ENCODE measurements at places on chromosomes 7 and 10.
A peak's percentile ranks its signal among the peaks of the same experiment; 100 is the strongest.

DNA sequence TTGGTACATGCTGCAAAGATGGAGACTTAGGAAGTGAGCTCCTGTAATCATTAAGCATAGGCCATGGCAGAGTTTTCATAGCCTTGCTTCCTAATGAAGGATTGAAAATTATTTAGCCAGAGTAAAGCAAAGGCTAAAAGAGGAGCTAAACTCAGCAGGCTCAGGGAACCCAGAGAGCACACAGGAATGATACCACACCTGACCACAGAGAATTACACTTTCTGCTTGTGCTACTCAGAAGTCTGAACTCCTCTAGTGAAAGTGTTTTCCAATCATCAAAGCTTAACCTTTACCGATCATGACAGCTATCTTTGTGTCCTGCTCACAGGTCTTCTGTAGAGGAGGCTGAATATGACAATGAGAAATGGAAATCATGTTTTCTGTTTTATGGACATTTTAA is 347.7 kb downstream of the OTUD1 start:
- DNase-seq: no peak

DNA sequence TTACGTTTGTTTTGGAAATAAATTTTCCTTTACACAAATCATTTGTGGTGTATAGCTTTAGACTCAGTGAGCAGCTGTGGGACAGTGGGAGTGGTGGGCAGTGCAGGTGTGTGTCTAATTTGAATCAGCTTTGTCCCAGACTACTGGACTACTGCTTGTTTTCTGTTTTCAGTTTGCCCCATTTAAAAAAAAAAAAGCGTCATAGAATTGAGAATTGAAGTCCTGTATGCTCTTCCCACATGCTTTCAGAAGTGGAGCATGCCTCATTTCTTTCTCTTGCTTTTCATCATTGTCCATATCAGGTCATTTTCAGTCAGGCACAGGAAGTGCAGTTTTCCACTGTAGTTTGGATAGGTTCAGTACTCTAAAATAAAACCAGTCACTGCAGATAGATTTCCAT is 66.1 kb downstream of the SHH start:
- DNase-seq: no peak

DNA sequence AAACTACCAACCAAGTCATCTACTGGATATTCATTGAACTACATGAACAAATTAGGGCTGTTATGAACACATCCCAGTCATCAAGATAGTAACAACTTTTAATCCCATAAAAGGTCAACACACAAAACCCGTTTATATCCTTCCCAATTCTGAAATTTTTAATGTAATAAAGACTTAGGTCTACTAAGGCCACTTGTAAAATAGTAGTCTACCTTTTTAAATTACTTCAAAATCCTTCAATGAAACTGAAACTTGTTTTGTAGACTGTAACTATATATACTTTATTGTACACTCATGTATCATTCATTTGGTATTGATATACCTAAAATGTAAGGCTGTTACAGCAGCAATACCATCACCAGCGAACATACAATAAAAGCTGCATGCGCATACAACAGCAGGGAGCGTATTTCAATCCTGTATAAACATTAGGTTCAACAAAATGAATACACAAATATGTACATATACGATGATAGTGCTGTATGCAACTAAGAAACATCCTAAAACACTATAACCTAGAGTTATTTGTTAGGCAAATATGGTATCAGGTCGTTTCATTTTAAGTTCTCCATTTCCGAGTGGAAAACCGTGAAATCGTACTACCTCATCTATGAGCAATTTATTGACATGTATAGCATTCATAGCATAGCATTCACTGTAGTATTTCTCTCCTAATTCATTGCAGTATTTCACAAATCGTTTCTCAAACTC is 973 bp downstream of the ATAD1 start:
- no peak for DNase-seq

DNA sequence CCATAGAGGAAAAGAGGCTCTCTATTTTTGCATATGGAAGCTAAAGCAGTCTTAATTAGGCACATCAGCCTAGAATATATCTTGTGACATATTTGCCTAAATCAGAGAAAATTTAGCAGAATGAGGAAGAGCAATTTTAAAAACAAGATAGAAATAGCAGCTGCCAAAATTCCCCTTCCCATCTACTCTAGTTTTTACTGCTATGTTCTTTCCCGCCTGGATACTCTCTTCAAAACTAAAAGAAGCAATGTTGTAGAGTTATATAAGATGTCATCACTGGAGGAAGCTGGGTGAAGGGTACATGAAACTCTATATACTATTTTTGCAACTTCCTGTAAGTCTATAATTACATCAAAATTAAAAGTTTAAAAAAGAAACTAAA is 87.0 kb downstream of the ARMH3 start:
- DNase-seq: no peak

GRCh38 chr10:27341001-27341400 is 100.4 kb upstream of the ACBD5 start:
- no peak for DNase-seq

DNA sequence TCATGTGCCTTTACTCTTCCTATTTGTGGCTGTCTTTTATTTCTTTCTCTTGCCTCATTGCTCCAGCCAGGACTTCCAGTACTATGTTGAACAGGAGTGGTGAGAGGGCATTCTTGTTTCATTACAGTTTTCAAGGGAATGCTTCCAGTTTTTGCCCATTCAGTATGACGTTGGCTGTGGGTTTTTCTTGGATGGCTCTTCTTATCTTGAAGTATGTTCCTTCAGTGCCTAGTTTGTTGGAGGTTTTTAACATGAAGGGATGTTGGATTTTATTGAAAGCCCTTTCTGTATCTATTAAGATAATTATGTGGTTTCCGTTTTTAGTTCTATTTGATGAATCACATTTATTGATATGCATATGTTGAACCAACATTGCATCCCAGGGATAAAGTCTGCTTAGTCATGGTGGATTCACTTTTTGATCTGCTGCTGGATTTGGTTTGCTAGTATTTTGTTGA is 96.8 kb downstream of the GLCCI1 start:
- peak; percentile 59 for DNase-seq

- DNase-seq: no peak
These were observed 232.5 kb upstream of the IGFBP3 start for GRCh38 chr7:46153583-46153950.

- DNase-seq: no peak
These were observed 23.2 kb downstream of the LYZL2 start for GRCh38 chr10:30606313-30606712.

DNA sequence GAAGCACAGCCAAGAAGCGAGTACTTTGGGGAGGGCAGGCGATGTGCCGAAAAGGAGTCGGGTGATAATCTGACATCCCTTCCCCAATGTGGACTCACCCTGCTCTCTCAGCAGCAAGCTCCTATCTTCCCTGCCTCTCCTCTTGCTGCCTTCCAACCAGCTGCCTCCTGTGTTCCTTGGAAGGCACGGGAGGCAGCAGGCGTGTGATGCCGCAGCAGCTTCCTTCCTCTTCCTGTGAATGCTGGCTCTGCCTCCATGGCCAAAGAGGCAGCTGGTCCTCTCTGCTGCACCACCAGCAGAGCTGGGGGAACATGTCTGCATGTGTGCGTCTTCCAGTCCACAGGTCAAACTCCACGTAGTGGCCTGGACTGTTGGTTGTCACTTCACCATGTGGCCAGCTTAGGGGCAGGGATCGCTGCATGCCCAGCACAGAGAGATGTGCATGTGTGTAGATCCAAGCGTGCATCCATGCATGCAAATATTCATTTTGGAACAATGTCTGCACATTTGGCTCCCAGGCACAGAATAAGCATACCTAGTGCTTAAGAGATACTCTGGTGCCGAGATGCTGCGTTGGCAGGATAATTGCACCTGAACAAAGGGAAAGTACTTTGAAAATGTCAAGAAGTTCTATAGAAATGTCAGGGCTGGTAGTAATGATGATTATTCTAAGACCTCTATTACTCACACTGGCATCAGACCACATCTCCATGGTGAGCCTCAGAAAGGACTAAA is 499.8 kb downstream of the PLXNA4 start:
- DNase-seq: no peak

- DNase-seq: no peak
These were observed 14.5 kb downstream of the TOMM7 start for GRCh38 chr7:22808140-22808539.

DNA sequence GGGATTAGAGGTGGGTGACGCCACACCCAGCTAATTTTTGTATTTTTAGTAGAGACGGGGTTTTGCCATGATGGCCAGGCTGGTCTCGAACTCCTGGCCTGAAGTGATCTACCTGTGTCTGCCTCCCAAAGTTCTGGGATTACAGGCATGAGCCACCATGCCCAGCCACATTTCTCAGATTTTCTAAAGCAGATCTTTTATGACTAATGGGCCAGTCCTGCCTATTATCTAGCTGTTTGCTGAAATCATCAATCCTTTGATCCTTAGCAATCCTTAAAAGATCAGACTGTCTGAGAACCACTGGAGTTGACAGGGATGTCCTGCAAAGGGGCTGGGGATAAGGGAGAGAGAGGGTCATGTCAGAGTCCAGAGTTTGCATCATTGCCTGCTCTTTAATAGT is 21.2 kb upstream of the ABCA13 start:
- DNase-seq: no peak

GRCh38 chr7:144653449-144653848 is 182.4 kb downstream of the TPK1 start:
- no peak for DNase-seq

DNA sequence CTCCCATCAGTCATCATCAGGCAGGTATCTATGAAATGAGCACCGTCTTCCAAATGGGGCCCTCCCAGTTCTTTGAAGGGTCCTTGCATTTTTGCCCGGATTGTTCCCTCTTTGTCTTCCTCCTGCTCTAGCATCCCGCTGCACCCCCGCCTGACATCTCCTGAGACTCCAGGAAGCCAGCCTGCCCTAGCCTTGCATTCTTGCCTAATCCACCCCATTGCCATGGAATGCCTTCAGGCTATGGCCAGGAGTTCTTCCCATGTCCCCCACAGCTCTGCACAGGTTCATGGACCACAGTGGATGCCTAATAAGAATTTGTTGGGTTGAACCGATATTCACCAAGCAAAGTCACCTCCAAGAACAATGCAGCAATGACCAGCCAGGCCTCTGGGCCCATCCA is 62.1 kb downstream of the ZMIZ1 start:
- DNase-seq: no peak

DNA sequence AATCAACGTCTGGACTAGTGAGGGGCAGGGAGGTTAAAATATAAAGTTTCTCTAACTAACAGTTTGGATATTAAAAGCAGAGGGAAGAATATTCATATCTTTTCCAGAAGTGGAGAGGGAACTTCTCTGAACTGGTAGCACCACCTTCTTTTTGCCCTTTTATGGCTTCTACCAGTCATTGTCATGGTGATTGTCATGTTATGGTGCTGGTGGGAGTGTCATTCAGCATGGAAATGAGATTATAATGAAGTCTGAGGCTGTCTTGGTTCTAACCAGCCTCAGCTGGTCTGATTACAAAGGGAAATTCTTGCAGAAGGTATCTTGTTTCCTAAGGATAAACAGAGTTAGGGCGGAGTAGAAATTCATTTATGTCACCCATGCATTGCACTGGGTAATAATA is 523.8 kb downstream of the ZWINT start:
- DNase-seq: no peak

DNA sequence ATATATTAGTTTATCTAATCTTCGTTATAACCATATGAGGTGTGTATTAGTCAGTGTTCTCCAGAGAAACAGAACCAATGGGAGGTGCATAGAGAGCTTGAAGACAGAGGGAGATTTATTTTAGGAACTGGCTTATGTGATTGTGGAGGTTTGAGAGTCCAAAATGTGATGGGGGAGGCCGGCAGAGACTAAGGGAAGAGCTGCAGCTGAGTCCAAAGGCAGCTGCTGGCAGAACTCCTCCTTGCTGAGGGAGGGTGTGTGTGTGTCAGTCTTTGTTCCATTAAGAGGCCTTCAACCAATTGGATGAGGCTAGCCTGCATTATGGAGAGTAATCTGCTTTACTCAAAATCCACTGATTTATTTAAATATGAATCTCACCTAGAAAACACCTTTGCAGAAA is 165.1 kb downstream of the SH3PXD2A start:
- no peak for DNase-seq

- no peak for DNase-seq
These were observed 192.2 kb upstream of the LRGUK start for GRCh38 chr7:133934977-133935330.

DNA sequence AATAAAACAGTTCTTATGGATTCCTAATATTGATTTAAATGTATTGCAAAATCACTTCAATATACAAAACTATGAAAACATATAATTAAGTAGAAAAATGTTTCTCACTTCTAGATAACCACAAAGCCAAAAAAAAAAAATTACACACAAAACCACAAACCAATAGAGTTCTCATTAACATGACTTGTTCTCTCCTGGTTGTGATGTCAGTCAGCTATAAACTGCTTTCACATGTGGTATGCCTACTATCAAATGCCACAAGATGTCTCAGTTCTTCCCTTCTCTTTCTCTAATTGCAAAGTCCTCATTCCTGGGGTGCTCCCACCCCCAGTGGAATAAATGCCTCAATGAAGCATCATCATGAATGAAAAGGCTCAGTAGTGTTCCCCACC is 16.6 kb downstream of the GNAI1 start:
- DNase-seq: no peak

- DNase-seq: no peak
These were observed 34.4 kb upstream of the SVIL start for GRCh38 chr10:29669149-29669548.

GRCh38 chr7:1156782-1157535 is 3.0 kb downstream of the ZFAND2A start:
- no peak for DNase-seq

DNA sequence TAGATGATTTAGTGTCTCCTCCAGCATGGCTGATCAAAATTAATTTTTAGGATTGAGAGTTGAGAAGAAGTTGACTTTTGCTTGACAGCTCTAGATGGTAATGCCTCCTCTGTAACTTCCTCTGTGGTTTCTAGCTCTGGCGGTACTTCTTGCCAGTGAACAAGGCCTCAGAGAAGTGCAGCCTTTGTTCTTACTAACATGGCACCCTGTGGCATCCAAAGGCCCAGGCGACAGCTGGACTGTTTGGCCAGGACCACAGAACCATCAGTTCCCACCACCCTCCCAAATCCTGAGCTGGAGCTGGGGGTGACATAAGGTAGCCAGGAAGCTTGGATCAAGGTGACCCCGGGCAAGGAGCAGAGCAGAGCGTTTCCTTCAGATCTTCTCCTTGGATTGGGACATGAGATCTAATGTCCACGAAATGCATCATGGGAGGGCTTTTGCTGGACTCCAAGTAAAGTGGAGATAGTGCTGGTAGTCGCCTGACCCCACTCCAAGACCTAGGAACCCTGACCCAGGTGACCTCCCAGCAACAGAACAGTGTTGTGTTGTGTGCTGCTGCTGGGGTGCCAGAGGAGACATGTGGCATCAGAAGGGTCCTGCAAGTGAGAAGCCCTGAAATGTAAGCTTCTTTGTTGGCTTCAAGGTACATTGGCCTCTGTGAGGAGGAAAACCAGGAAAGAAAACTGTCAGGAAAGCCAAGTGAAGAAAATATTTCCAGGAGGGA is 41.8 kb downstream of the APBB1IP start:
- no peak for DNase-seq

GRCh38 chr7:55348502-55348901 is 16.6 kb upstream of the LANCL2 start:
- DNase-seq: peak; percentile 47

GRCh38 chr10:92574548-92575261 is 812 bp upstream of the IDE start:
- DNase-seq: no peak

- DNase-seq: no peak
These were observed 326.5 kb downstream of the THSD7A start for GRCh38 chr7:11505471-11505985.

Data from HS-27A (cell line).